Natural killer cell (primary cell): ENCODE measurements at places on chromosomes 6 and 20.

DNA sequence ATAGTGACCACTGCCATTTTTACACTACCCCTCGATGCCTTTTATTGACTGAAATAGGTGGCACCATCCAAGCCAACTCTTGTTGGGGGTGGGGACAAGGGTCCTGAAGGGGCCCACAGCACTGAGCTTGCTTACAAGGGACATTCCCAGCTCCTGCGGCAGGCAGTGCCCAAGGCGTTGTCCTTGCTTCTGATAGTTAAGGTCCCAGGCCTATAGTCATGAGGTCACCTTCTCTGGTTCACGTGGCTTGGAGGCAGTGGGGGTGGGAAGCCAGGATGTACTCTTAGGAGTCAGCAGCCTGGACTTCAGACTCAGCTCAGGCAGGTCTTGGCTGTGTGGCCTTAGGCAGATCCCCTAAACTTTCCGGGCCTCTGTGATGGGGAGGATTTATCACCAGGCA is 48.6 kb downstream of the TOX2 start:
- no peak for DNase-seq

DNA sequence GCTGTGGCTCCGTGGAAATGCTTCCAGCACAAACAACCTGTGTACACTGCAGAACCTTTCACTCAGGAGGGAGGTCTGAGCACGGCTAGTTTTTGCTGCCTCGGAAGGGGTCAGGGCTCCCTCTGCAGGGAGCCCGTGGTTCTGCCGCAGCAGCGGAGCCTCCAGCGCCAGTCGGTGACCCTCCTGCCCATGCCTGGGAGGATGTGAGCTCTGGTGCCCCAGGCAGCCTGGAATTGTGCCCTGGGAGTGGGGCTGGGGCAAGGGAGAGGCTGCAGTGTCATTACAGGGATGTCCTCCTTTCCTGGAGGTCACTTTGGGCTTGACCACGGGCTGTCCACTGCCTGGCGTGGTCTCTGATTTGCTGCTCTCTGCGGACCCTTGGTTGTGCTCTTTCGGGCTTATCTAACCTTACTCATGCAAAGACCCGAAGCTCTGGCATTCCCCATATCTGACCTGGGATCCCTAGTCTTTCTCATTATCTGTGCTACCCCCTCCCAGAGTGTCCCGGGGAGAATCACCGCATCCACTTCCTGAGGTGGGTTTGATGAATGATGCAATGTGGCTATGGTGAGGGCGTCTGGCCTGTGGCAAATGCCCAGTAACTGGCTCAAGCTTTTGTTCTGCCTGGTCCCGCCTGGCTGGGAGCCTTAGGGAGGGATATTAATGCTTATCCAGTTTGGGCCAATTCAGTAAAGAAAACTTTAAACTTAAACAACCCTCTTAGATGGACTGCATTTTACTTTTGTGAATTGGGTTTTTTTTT is 59.6 kb upstream of the TAGAP start:
- peak; percentile 72 for DNase-seq

GRCh38 chr20:23826541-23827021 is at the start of gene CST2:
Gene CST2 (minus strand): TSS chr20:23826729. CDS start chr20:23826660, 69 bp downstream.
- no peak for DNase-seq

DNA sequence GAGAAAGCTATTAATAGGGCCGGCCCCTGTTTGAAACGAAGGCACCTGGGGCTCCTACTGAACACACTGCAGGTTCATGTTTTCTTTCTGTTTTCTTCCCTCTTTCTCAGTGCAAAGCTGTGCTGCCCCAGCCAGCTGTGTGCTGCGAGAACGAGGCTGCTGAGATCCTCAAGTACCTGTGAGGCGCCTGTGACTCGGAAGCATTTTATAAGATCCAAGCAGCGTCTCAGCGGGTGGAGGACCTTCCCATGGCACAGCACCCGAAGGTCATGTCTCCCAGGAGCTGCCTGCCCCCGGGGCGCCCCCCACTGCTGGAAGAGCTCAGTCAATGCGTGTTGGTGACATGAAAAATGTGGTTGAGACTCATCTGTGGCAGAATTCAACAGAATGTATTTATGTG is 66.3 kb downstream of the SMOC2 start:
- DNase-seq: no peak

GRCh38 chr6:37602801-37603200 is 94.9 kb downstream of the MDGA1 start:
- no peak for DNase-seq

- peak; percentile 75 for DNase-seq
Measured at GRCh38 chr6:35687658-35688604, 784 bp downstream of the FKBP5 start.

DNA sequence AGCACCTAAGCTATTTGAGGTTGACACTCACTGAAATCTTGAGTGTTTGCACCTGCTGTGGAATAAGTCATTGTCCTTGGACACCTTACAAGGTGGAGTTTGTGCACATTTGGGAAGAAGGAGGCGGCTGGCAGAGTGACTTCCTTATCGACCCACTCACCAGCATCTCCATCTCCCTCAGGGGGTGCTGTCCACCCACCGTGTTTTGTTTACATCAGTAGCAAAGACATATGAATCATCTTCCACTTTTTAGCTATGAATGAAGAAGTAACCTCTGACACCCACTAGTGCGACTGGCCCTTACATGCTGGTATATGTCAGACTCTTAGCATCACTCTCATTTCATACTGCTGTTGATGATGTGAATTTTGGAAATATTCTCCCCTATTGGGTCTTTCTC is 119.5 kb upstream of the SGK1 start:
- DNase-seq: peak; percentile 19

- DNase-seq: no peak
Measured at GRCh38 chr6:76843054-76843822, 620.1 kb downstream of the HTR1B start.

DNA sequence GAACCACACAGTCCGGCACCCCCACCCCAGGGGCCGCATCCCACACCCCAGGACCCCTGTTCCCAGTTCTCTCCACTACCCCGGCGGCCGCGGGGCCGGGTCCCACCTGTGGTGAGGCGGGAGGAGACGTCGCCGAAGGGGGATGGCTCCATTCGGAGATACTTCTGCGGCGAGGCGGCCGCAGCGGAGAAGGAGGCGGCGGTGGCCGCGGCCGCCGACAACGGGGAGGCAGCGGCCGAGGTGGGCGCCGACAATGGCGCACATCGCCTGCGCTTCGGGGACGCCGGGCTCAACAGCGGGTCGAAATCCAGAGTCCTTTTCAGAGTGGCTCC is 723 bp downstream of the AKIRIN2 start:
- DNase-seq: no peak

DNA sequence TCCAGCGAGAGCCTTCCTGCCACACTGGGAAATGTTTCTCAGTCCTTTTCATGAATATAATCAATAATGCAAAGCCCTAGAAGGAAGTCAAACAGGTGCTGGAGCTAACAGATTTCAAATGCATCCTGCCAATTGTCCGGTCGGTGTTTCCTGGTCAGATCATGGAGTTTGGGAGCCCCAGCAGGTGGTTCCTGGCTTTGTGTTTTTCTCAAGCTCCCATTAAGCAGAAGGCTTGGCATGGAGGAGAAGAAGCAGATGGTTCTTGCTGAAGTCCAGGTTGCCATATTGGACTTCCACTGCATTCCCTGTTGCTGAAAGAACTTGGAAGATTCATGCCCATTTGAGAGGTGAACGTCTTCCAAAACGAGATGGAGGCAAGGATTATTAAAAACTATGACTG is 68.6 kb downstream of the GFOD1 start:
- DNase-seq: no peak

- no peak for DNase-seq
Measured at GRCh38 chr6:129007701-129008373, 124.9 kb downstream of the LAMA2 start.

GRCh38 chr6:133185731-133186130 is 55.4 kb upstream of the EYA4 start:
- DNase-seq: no peak

DNA sequence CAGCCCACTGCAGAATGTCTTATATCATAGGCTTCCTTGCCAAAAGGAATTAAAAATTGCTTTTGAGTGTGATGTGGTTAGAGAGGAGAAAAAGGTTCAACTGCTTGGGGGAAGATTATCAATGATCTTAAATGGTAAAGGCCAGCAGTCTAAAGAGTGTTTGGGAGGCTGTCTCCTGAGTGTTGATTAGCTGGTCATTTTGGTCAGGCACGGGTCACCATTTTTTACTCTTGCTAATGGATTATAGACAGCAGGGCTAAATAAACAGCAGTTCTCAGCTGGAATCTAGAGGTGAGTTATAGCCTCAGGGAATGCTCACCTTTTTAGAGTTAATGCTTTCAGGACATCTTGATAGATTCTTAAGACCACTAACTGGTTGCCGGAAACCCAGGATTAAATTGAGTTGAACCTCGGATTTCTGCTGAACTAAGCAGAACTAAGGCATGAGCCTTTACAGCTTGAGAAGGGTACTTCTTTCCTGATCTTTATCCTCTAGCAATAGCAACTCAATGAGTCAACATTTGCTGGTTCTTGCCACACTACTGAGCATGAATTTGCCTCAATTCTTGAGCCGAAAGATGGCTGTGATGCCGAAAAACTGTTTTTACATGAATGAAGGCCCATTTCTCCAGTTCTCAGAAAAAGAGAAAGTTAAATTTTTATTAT is 120.4 kb downstream of the LRRC1 start:
- DNase-seq: no peak
